ENCODE measurements at places on chromosomes 5 and 9. TPM values are rescaled to one million over a fixed set of nuclear protein-coding genes. Genes with fewer than 3 reads are reported as not detected.

The ST8SIA4 gene
- 5.9 TPM for total RNA-seq

The ADRA1B gene
- 0.32 TPM for total RNA-seq

The FOXD4L6 gene
- 0.48 TPM for total RNA-seq

The NR5A1 gene
- 0.35 TPM for total RNA-seq

The OTULINL gene
- 3.4 TPM for total RNA-seq

GRCh38 chr5:40480392-40480791 lies 199.3 kb upstream of the PTGER4 start:
- no peak for DNase-seq

DNA sequence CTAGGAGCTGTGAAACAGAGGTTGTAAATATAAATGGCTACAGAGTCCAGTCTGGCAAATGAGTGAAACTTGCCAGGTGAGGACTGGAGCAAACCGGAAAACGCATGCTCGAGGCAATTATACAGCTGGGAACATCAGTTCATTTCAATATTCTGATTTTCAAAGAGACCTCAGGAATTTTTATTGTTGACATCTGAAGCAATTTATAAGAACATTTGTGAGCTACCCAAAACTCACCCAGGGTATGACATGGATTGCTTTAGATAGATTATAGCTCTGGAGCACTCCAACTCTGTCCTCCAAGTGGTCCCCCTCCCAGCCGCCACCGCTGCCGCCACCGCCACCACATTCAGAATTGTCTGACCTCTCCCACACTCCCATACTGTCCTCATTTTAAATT lies 84.6 kb upstream of the GRAMD2B start:
- DNase-seq = no peak

DNA sequence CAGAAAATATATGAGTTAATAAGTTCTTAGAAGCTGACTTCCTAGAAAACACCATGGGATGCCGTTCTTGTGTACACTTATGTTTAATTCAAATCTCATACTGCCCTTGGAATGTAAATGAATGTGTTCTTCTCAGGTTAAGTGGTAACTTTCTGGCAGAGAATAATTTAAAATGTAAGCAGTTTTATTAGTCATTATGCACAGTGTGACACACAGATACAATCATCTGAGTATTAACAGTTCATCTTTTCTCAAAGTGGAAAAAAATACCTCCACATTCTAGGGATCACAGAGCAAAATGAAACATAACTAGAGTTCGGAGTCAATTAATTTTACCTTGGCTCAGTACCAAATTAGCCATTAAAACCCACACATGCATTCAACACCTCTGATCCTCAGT lies 508.1 kb downstream of the CDH9 start:
- DNase-seq = no peak

DNA sequence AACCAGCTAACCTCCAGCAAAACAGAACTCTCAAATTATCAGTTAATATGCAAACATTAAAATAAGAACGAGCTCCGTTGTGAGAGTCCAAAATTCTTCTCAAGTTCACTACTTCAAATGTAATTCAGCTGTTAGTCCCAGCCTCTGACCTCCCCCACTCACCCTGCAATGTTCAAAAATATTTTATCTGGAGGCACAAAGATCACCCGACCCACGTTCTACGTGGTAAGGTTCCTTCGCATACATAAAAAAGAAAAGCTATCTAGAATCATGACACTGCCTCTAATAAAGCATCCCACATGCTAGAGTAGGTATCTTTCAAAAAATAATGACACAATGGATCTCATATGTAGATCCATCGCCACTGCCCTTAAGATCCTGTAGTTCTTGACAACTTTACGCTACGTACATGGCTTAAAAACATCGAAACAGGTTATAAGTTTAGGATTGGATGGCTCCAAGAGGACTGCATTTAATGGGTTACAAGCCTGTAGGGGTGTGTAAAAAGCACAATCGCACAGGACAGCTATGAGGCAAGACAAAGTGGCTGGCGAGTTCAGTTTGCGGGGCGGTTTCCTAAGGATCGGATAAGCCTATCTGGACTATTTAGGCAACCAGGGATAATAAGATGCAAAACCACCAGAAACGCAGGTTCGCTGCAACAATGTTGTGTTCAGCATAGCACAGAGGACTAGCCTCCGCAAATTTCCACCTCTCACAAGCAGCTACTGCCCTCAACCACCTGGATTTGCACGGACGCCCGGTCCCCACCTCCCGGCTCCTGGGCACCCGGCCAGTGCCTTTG lies 969 bp downstream of the CLK4 start:
- DNase-seq = no peak

GRCh38 chr9:21119093-21119770 lies 22.4 kb downstream of the IFNW1 start:
- DNase-seq = no peak

- DNase-seq = no peak
Observed at GRCh38 chr5:146828385-146828784, 50.2 kb downstream of the PPP2R2B start.

DNA sequence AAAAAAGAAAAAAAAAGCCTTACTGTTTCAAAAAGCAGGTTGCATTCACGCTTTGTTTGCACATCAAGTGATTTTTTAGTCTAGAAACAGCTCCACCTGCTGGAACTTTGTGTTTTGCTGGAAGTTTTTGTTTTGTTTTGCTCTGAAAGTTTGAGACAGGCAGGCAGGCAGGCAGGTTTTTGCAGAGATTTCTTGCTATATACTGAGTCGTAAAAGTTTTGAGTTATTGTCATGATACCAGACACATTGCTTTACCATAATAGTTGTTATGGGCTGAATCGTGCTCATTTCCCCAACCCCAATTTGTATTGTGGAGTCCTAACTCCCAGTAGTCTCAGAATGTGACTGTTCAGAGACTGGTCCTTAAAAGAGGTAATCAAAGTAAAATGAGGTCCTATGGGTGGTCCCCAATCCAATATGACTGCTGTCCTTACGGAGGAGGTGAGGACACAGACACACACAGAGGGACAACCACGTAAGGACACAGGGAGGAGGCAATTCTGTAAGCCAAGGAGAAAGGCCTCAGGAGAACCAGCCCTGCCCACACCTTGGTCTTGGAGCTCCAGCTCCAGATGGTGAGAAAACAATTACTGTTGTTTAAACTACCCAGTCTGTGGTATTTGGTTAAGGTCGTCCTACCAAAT lies 20.9 kb downstream of the OR2Y1 start:
- DNase-seq = peak; percentile 49

- DNase-seq = no peak
Observed at GRCh38 chr5:81147886-81148571, 85.1 kb upstream of the CKMT2 start.

GRCh38 chr9:38443597-38443996 lies 19.3 kb upstream of the IGFBPL1 start:
- no peak for DNase-seq

DNA sequence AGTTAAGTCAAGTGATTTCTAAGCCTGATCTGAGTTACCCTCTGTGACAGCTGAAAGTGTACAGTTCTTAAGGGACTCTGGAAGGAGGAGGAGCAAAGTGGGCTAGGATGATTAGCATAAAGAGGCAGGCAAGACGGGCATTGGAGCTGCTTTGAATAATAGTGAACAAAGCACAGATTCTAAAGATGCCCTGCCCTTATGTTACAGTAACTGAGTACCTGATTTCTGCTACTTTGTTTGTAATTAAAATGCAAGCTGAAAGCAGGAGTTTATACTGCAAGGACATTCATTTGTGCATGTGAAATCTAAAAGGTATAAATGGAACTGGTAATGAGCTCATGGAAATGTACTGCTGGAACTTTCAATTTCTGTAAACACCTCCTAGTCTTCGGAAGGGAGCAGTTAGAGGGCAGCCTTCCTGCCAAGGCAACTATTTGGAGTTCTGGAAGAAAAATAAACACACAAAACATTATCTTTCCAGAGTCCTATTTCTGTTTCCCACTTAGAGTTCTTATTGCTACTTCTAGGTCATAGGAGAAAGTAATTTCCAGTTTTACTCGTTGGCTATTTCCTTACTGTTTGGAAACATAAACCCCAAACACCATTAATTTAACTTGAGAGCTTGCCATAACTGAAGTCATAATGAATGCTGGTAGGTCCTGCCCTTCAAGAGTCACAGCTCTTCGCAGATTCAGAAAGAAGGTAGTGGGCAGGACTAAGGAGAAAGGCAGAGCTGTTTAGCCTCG lies at the start of gene RANBP3L:
Gene RANBP3L, minus strand, starts transcription at position 45 of the 746 bp plus-strand sequence. CDS start 486 bp downstream, outside the sequence.
- DNase-seq = no peak

- DNase-seq = no peak
Observed at GRCh38 chr5:170633235-170634081, 129.6 kb downstream of the KCNIP1 start.

- DNase-seq = no peak
Observed at GRCh38 chr5:102701748-102702147, 53.4 kb upstream of the PAM start.

- DNase-seq = no peak
Observed at GRCh38 chr9:94576131-94576530, 17.5 kb downstream of the FBP2 start.

GRCh38 chr5:107672211-107673038 lies 1.7 kb upstream of the EFNA5 start:
- DNase-seq = peak; percentile 69
